A549 (cell line): ENCODE measurements at places on chromosomes 1 and 21.

DNA sequence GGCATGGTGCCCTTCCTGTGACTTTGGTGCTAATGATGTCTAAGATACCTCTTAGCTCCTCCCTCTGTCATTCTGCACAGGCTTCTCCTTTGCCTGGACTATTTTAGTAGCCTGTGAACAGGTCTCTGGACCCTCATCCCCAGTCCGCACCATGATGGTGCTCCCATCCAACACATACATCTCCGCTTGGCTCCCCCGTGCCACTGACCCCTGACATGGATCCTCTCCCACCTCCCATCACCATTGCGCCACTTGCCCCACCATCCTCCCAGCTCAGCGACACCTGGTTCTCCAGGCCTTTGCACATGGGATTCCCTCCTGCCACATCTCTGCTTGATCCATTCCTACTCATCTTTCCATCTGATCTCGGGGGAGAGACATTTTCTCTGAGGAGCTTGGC, 33.9 kb downstream of the RUNX3 start:
- no peak for DNase-seq

- DNase-seq = no peak
These were observed 140.1 kb upstream of the NFIA start for GRCh38 chr1:60942291-60942690.

- no peak for DNase-seq
These were observed 151.6 kb downstream of the GRIK3 start for GRCh38 chr1:36882536-36883285.

- DNase-seq = no peak
These were observed 45.7 kb upstream of the POU3F1 start for GRCh38 chr1:38092256-38092655.

DNA sequence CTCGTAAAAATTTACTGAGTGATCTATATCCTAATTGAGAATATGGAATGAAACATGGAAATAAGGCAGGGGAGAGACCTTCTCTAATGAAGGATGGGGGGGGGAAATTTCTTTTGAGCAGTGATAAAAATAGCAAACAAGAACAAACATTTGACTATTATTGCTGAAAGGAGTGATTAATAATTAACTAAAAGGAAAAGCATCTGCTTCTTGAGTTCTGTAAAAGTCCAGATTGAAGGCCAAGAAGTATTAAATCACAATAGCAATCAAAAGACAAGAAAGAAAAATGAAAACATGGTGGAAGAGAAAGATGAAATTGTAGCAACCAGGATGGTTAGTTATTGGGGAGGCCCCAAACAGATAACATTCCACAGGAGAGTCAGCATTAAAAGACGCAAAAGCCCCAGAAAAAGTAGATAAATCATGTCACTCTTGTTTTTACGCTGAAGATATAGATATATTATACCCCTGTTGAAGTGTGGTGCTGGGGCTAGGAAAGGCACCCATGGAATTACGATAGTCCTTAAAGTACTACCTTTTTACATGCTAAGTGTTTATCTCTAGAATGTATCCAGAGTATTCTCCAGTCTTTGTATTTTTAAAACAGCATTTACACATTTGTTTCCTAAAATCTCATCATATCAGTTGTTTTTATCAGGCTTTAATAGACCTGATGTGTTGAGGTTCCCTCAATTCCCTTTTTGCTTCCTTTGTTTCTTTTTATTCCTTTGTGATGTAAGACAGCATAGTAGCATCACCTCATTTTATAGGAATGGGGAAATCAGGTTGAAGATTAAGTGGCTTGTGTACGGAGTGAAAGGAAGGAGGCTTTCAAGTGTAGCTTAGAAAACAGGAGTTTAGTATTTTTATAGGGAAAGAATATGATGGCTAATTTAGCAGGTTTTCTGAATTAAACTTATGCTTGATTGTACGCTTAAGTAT, 28.9 kb downstream of the DISP1 start:
- DNase-seq = no peak

- peak; percentile 9 for DNase-seq
These were observed 49.4 kb upstream of the PARP1 start for GRCh38 chr1:226457307-226457712.

- DNase-seq = peak; percentile 91
These were observed 7.1 kb downstream of the PHLDA3 start for GRCh38 chr1:201461645-201462441.
